Left renal pelvis (tissue), 4 donors: ENCODE measurements at places on chromosomes 6 and 20.
A peak's percentile ranks its signal among the peaks of the same experiment; 100 is the strongest.

DNA sequence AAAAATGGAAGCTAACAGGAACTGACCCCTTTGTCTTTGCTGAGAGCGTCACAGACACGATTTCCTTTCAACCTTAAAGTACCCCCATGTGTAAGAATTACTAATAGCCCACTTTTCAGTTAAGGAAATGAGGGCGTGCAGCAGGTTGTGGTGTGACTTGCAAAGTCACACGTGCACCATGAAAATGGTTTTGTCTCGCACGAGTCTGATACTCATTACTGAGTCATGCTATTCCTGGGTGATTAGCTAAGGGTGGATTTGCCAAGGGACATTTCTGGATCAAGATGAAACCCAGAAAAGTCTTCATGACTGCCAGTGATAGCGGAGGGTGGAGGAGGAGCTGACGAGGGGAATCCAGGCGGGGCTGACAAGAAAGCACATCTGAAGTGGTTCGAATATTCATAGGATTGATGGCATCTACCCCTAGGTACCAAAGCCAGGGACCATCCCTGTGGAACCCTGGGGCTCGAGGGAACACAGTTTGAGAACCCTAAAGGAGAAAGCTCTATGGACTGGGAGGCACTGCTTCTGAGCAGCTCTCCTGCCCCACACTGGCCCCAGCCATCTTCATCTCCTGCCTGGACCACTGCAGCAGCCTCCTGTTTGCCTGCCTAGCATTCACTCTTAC lies 12.1 kb upstream of the NFATC2 start:
- no peak for DNase-seq

DNA sequence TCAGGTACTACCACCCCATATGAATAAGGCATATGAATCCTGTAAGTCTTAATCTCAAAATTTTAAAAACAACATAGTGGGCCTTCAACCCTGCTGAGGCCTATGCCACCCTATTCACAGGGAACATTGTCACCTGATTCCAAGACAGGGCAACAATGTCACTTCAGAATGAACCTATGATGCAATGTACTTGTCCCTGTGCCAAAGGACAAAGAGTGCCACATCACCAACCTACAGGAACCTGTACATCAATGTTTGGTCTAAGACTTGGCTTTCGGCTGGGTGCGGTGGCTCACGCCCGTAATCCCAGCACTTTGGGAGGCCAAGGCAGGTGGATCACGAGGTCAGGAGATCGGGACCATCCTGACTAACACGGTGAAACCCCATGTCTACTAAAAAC lies 318.5 kb upstream of the JARID2 start:
- no peak for DNase-seq

- DNase-seq, result no peak
Observed at GRCh38 chr20:11966186-11966585, 48.5 kb downstream of the BTBD3 start.

- no peak for DNase-seq
Observed at GRCh38 chr20:35059110-35059509, 33.5 kb downstream of the TRPC4AP start.

GRCh38 chr20:20864351-20865096 lies 152.1 kb upstream of the RALGAPA2 start:
- DNase-seq, result peak; percentile 16

GRCh38 chr6:34338811-34339210 lies 53.7 kb downstream of the NUDT3 start:
- DNase-seq, result no peak

DNA sequence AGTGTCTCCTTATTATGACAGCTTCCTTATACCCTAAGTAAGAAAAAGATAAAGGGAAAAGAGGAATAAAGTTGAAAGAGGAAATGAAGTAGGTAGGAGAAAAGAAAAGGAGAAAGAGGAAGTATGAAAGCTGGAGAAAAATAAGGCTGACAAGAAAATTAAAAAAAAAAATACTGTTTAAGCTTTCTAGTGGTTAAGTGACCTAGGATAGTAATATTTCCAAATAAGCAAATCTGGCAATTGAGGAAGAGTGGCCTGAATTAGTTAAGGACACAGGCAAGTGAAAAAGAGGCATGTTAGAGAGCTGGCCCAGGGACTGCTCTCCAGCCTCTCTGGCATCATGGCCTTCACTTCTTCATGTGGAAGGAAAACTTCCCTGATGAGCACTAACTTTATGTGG lies 76.5 kb upstream of the ADGRF1 start:
- DNase-seq, result no peak

DNA sequence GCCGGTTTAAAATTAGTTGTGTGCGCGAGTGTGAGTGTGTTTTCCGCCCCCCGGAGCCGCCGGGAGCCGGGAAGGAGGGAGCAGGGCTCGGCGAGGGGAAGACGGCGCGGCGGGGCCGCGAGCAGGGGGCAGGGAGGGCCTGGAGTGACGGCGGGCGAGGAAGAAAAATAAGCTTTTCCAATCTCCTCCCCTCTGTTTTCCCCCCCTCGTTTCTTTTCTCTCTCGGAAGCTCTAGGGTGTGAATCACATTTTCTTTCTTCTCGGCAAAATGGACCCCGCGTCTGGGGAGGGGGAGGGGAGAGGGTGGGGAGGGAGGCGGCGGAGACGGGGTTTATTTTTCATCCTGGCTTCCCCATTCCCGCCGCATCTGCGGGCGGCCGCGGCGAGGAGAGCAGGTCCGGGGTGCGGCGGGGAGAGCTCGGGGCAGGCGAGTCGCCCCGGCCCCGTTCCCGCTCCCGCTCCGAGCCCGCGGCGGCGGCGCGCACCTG lies 881 bp downstream of the BICRAL start:
- no peak for DNase-seq

- DNase-seq, result no peak
Observed at GRCh38 chr20:41738604-41739206, 120.5 kb upstream of the CHD6 start.

- no peak for DNase-seq
Observed at GRCh38 chr6:13433709-13434121, 53.7 kb downstream of the GFOD1 start.

- DNase-seq, result no peak
Observed at GRCh38 chr20:36149469-36149868, 5.1 kb upstream of the EPB41L1 start.

DNA sequence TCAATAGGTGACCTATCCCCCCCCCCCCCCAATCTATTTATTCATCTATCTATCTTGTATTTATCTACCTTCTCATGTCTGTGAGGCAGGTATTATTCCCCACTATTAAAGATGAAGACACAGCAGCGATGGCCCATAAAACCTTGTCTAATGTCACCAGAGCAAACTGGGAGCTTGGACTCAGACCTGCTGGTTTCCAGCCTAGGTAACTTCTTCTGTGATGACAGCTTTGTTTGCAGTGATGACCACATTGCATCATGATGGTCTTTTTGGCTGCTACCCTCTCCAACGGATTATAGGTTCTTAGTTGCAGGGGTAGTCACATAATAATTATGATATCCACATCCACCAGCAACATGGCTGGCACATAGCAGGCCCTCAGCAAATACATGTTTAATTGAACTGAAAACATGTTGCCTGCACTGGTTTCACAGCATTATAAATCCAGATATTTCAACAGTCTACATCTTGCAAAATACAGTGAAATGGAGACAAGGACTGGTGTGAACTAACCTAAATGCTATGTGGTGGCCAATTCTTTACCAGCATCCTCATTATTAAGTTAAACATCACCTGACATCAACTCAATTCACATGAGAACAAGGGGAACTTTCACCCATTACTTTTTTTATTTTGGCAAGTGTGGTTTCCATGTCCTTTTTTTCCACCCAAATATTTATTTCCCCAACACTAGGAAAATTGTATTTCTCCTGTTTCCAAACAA lies 712.5 kb upstream of the NRSN1 start:
- DNase-seq, result no peak

DNA sequence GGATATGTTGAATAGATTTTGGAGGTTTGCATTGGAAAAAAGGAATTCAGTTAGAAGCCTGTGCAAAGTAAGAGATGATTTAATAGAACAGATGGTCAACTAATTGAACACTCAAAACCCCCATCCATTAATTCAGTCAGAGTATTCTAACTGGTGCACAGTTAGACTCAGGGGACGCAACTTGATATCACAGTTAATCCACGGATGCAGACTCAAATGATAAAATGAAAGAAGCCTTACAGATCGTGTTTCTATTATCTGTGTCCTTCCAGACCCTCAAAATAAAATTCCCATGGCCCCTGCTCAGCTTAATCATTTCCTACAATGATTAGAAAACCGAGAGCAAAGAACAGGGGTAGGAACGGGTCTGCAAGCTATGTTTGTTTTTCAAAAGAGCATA lies 45.4 kb upstream of the DTNBP1 start:
- DNase-seq, result no peak

- no peak for DNase-seq
Observed at GRCh38 chr20:22821796-22822195, 213.3 kb upstream of the SSTR4 start.

GRCh38 chr6:127907960-127908640 lies 7.2 kb upstream of the THEMIS start:
- DNase-seq, result no peak

DNA sequence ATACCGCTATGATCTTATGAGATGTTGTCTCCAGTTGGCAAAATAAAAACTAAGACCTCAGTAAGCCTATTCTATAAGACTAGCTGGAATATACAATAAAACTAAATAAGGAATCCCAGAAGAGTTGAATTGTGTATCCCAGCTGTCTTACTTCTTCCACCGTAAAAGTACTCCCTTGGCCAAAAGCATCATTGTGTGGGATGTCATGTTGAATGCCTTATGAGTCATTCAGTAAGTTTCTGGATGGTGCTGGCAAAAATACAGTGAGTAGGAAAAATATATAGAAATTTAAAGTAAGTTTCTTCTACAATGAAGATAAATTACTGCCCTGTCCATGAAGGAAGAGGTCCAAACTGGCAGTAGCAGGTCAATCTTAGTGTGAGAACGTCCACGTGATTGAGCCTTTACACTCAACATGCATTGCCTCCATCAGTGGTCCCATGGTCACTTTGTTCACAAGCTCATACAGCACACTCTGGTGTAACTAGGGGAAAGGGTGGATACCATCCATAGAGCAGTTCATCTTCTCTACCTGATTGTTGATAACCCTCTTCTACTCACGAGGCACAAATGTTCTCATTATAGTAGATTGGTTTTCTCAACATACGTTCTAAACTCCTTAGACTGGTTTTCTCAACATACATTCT lies 13.7 kb upstream of the ZNF318 start:
- no peak for DNase-seq

DNA sequence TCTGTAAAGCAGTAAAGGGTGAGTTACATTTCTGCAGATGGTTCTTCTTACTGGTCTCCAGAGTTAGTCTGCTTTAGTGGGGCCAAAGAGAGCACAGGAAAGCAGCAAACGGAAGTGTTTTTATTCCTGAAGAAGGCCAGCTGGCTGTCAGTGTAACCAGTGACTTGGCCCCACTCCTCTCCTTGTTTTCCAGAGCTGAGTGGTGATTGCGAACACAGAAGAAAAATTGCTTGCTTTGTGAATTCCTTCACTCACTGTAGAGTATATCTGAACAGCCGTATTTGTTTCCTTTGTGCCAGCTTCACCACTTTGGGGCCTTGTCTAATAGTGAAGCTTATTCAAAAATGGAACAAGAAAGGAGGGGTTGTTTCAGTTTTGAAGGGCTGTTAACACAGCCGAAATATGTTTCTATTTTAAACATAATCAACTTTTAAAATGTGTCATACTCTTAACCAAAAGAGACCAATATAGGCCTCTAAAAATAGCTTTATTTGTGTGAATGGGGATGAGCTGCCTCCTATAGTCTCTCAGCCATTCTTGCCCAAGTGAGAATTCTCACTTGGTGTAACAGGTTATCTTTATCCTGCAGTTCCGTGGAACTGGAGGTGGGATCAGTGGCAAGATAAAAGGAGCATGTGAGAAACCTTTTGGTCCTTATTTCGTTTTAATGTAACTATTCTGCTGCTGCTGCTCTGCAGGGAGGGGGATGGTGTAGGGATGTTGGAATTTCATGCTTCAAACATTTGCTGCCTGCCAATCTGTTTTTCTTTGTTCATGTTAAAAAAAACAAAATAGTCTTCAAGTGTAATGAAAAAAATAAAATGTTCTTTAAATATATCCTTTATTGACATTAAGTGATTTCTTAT lies 37.8 kb downstream of the ZC2HC1B start:
- DNase-seq, result peak; percentile 76

GRCh38 chr6:167285077-167285770 lies 5.9 kb upstream of the UNC93A start:
- DNase-seq, result no peak

- peak; percentile 69 for DNase-seq
Observed at GRCh38 chr6:160030103-160030502, 61.2 kb downstream of the IGF2R start.

DNA sequence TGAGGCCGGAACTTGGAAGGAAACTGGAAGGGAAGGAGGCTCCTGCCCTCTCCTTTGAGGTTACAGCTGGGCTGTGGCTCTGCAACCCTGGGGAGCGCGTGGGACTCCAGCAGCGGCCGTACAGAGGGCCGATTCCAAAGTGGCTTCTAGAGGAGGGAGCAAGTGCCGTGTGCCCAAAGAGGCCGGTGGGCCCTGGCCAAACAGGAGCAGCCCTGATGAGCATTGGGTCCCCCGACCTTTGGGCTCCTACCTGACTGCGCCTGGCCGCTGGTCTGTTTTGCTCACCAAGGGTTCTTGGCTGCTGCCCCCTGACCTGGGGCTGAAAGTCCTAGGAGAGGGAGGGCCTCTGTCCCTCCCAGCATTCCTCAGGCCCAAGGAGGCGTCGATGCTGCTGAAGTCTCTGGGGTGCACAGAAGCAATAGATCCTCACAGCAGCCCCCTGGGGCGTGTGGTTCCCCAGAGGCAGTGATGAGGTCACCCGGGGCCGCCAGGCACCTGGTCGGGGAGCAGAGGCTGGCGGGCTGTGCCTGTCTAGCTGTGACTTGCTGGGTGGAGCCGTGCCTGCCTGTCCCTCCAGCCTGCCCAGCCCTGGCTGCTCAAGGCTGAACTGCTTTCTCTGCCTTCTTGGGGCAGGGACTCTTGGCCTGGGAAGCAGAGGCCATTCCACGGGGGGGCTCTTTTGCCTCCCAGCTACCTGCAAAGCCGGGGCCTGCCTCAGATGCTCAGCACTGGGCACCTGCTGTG lies 9.8 kb downstream of the RBM38 start:
- DNase-seq, result no peak

GRCh38 chr6:161429921-161430490 lies 156.1 kb upstream of the AGPAT4 start:
- no peak for DNase-seq

DNA sequence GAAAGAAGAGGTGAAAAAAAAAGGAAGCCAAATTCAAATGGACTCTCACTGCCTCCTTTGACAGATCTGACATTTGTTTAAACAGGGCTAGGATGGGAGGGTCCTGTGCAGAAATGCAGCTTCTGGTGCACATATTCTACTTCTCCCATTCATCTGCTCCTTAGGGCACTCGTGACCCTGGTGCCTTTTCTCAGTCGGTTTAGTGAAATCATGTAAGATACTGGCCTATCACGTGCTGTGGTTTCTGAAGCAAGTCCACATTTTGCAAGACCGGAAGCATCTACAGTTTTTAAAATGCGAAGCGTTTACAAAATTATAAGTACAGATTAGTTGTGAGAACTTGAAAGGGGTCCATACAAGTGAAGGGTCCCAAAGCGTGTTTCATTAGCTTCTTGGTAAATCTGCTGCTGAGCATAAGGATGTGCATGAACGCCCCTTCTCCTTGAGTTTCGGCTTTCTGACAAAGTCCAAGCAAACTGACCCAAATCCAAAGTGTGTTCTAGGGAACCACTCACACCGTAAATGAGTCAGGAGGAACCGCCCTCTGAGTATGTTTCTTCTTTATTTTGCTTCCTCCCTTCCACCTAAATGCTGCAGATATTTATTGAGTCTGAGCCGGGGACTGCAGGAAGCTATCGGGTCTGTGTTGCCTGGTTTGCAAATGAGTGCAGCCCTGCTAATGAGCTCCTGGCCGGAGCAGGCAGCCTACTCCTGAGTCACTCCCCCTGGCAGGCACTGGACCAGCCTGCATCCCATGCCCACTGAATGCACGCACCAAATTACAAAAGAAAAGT lies 323.8 kb upstream of the JARID2 start:
- DNase-seq, result no peak
